ENCODE measurements at places on chromosomes 5 and 9.

GRCh38 chr5:43514471-43514815 is 505 bp downstream of the C5orf34 start:
- DNase-seq: no peak

- DNase-seq: no peak
Measured at GRCh38 chr5:124871303-124871702, 124.9 kb upstream of the ZNF608 start.

GRCh38 chr9:136089697-136090045 is 5.4 kb downstream of the NACC2 start:
- DNase-seq: no peak

GRCh38 chr5:56648460-56649034 is 166.8 kb upstream of the MAP3K1 start:
- DNase-seq: no peak

DNA sequence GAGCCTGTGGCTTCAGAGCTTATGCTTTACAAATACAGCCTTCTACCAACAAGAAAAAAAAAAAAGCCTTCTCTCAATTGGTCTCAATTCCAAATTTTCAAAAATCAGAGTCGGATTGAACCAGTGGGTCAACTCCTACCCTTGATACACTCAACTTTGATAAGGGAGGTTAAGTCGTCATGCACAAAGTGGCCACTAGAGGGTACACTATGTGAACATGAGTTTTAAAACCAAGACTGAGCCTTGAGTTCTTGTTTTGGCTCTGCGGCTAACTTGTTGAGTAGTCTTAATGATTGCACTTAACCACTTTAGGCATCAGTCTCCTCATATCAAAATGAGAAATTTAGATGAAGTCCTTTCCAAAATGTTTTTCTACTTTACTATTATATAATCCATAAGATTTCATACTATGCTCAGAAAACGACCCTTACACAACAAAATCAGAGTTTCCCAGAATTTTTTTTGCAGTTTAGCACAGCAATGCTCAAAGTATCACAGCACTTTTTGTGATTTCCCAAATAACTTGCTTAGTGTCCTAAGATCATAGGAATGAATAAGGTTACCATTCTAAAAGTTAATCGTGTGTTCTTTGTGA is 92.9 kb upstream of the MTAP start:
- no peak for DNase-seq

DNA sequence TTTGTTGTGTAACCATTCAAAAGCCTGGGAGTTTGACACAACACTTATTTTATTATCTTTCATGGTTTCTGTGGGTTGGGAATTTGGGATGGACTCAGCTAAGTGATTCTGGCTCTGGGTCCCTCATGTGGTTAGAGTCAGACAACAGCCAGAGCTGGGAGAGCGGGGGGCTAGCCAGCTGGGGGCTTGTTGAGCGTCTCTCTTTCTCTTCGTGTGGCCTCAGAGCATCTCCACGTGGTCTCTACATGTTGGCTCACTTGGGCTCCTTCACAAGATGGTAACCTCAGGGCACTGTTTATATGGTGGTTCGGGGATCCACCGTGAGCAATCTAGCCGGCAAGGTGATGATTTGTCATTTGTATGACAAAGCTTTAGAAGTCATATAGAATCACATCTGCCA is 73.6 kb downstream of the FSTL4 start:
- DNase-seq: no peak

GRCh38 chr5:175805256-175806011 is 65.9 kb upstream of the CPLX2 start:
- DNase-seq: no peak

DNA sequence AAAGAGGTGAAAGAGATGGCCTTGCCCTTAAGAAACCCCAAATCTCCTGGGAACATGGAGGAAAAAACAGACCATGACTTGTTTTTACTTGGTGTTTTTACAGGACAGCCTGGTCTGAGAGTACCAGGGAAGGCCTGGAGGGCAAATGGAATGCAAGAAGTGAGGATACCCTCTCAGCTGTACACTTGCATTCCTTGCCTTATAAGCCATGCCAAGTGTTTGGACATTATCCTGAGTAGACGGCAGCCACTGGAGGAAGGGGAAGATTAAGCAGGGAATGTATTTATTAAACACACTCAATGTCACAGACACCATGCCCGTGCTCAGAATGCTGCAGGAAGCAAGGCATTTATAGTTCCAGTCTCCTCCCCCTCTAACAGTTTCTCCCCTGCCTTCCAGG is 581.4 kb downstream of the CDK5RAP2 start:
- DNase-seq: no peak

GRCh38 chr5:392431-392988 is 50.5 kb upstream of the EXOC3 start:
- no peak for DNase-seq

DNA sequence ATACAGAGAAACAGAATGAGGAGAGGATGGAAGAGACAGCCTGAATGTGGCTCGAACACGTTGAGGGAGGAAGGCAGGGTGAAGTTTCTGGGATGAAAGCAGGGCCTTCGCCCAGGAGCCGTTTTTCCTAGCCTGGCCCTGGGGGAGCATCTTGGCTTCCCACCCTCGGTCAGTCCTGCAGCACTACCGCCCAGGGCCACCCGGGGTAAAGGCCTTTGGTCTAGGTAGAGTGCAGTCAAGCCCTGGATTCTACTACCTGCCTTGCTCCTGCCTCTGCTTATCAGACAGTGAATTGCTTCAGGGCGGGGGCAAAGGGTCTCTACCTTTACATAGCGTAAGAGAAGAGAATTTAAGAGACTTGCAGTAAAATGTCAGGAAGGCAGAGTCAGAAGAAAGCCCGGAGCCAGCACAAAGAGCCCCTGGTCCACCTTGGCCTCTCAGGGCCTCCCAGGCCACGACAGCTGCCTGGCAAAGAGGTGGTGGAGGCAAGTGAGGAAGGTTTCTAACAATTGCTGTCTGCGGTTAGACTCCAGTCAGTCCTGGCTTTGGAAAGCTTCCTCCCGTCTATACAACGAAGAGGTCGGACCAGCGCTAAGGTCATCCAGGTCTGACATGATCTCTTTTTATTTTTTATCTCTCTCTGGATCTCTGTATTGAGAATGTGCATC is 17.9 kb downstream of the COL15A1 start:
- DNase-seq: no peak

DNA sequence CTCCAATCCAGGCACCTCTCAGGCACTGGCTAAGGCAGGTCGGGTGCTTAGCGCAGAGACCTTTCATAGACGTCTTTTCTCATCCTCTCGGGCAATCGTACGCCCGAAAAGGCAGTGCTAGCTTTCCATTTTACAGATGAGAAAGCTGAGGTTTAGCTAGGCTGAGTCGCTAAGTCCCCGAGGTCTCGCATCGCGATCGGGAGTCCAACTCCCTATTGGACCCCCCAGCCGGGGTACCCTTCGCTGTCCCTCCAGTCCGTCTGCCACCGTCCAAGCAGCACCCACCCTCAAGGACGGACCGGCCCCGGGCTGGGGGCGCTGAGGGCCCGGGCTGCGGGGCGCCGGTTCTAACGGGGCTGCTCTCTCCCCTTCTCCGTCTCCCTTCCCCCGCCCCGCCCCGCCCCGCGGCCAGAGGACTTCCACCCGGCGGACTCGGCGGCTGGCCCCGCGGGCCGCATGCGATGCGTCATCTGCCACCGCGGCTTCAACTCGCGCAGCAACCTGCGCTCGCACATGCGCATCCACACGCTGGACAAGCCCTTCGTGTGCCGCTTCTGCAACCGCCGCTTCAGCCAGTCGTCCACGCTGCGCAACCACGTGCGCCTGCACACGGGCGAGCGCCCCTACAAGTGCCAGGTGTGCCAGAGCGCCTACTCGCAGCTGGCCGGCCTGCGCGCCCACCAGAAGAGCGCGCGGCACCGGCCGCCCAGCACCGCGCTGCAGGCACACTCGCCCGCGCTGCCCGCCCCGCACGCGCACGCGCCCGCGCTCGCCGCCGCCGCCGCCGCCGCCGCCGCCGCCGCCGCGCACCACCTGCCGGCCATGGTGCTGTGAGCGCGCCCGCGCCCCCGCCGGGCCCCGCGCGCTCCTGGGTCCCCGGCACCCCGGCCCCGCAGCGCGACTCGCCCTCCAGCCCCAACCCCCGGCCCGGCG is 12.5 kb upstream of the EXOSC2 start:
- no peak for DNase-seq

GRCh38 chr9:76895186-76895585 is 10.7 kb downstream of the PRUNE2 start:
- no peak for DNase-seq

- no peak for DNase-seq
Measured at GRCh38 chr5:77773734-77774280, 2.3 kb downstream of the TBCA start.

- DNase-seq: no peak
Measured at GRCh38 chr5:29796013-29796412, 1397.5 kb upstream of the CDH6 start.

- no peak for DNase-seq
Measured at GRCh38 chr5:111859031-111859430, 102.0 kb upstream of the NREP start.
